ENCODE measurements at places on chromosomes 16 and 17.

- DNase-seq: no peak
These were observed 150.0 kb downstream of the C16orf78 start for GRCh38 chr16:49523435-49524159.

DNA sequence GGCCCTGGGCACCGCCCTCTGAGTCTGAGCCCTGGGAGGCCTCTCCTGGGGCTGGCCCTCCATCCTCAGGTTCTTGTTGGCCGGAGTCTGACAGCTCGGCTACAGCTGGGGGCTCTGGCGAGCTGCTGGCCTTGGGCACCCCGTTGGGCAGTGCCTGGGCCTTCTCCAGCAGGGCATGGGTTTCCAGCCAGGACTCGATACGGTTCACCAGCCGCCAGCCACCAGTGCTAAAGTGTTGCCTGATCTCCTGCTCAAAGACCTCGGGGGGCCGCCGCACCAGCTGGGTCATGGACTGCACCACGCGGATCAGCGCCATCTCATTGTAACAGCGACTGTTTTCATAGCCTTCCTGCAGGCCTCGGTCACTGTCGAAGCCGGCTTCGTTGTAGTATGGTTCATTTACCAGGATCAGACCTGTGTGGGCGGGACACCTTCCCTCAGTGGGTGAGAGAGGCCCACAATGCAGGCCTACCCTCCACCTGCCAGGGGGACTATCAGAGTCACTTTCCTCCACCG, 6.8 kb downstream of the SPHK1 start:
- DNase-seq: no peak

GRCh38 chr17:41301916-41302901, at the start of gene KRTAP29-1:
Gene KRTAP29-1, minus strand, starts transcription at chr17:41302851. Its CDS starts 0 bp downstream, at chr17:41302851.
- no peak for DNase-seq

DNA sequence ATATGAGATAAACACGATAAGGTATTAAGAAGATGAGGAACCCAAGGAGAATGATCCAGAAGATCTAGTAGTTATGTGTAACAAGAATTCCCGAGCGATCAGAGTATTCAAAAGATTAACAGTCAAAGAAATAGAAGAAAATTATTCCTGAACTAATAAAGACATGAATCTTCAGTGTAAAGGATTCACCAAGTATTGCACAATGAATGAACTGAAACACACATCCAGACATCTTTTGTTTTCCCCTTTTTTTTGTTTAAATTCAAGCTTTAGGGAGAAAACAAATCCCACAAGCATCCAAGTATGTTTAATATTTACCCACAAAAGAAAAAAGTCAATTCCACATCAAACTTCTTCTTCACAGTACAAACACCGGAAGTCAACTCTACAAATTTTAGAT, 23.7 kb upstream of the MYOCD start:
- no peak for DNase-seq

DNA sequence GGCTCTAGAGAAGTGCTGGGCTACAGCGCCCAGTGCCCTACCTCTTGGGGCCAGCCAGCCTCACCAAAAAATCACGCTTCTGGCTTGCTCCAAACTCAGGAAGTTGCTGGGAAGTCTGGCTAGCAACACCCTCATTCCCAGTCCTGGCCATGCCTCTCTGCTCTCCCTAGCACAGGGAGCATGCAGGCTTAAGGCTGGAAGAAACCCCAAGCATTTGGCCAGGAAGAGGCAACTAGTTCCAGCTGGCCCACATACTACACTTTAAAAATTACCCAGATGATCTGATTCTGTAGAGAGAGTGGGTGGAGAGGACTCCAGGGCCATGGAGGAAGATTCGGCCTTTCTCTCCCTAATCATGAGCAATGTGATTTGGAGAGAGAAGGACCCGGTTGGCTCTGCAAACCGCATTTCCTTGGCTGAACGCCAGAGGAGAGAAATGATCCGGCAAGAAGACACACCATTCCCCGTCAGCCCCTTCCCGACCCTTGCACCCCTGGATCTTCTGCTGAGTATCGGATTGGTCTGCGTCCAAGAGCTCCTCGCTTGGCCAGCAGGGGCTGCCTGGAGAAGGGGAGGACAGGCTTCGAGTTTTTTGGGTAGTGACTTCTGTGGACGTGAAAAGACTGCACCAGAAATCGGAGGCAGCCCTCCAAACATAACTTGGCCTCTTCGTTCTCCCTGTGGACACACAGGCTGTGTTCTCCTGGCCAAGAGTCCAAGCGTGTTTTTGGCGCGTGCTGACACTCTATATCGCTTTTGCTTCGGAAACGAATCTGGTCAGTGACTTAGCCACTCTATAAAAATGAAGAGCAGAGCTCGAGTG, 406.3 kb downstream of the WWOX start:
- DNase-seq: no peak

DNA sequence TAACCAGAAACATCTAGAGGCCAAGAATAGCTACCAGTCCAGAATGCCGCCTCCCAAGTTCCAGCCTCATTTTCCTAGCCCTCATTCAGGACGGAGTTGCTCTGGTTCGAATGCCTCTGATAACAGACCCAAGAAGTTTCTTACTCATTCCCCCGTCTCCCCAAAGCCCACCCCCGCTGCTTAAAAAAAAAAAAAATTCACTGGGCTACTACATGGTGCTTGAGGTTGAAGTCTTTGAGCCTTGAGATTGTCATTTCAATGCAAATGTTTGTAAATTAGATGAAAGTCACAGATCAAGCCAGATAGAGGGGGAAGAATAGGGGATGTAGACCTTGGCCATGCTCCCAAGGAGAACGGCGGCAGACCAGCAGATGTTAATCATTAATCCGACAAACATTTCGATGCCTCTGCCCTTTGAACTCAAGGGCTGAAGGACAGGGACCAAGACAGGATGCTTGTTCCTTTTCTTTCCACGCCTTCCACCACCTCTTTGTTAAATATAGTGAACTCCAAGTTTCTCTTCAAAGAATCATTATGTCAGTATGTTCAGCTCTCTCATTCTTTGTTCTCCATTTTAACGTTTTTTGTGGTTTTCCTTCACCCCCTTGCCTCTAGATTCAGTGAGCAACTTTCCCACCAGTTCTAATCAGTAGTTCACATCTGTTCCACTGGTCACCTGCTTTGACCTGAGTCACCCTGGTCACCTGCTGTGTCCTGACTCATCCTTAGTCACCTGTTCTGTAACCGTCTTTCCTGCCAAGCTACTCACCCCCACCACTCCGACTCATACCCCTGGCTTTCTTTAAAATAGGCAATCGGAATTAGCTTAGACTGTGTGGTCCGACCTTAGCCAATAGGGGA, 190.3 kb downstream of the CPPED1 start:
- no peak for DNase-seq

GRCh38 chr17:29243792-29244191, 2.9 kb upstream of the CRYBA1 start:
- DNase-seq: no peak

DNA sequence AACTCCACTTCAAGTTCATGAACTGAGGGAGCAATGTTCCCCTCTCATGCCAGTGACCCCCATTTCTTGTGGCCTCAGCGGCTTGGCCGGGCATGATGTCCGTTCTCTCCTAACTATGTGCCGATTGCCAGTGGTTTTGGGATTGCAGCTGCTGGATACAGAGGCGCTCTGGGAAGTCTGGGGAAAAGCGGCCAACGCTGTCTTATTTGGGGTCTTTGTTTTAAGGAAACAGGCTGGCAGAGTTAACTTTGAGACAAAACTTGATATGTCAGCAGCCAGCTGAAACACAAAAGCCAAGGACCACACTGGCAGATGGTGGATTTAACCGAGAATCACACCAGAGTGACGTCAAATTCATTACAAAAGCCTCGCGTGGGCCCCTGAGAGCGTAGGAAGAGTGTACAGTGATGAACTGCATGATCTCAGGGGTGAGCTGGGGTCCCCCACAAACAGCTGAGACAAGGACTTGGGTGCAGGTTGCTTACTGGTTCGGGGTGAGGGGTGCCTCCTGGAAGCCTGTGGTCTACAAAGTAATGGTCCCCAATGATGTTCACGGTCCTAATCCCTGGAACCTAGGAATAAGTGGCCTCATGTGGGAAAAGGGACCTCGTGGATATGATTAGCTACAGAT, 180.4 kb downstream of the IRF8 start:
- no peak for DNase-seq

- no peak for DNase-seq
These were observed 24.1 kb downstream of the USP10 start for GRCh38 chr16:84723906-84724305.

DNA sequence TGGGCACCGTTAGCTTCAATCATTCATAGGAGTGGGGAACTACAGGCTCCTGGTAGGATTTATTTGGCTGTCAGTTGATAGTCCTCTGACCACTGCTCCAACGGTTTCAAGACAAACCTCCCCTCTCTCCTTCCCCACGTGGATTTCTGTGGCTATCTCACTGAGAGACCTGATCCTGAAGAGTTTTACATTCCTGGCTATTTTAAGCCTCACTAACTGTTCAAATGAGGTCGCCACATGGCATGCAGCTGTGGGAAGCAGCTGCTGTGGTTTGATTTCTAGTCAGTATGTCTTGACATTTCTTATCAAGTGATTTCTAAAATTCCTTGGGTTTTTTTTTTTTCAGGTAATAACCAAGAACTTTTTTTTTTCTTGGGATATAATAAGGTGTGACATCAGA, 38.3 kb downstream of the CDK5R1 start:
- DNase-seq: no peak

- no peak for DNase-seq
These were observed 198.4 kb upstream of the C17orf78 start for GRCh38 chr17:37177254-37177870.

DNA sequence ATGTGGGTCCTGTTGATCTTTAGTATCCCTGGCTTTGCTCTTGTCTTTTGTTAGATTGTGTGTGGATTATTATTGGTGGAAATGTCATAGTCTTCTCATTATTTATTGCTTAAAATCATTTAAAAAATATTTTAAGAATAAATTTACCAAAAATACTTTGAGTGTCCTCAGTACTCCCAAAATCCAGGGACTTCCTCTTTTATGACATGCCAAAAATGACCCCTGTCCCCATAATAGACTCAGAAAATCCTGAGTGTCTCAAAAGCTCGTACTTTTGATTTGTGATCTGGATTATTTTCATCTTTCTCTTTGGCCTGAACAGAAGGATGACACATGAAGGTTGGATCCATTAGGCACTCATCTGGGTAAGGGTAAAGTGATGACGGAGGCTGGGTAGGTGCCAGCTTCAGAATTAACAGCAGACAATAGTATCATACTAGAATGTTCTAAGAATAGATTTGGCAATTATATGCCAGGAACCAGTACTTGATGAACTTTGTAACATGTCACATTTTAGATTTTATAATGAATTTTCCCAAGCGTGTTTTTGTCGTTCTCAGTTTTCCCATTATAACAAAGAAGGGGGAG, 602.2 kb upstream of the CDH8 start:
- no peak for DNase-seq

DNA sequence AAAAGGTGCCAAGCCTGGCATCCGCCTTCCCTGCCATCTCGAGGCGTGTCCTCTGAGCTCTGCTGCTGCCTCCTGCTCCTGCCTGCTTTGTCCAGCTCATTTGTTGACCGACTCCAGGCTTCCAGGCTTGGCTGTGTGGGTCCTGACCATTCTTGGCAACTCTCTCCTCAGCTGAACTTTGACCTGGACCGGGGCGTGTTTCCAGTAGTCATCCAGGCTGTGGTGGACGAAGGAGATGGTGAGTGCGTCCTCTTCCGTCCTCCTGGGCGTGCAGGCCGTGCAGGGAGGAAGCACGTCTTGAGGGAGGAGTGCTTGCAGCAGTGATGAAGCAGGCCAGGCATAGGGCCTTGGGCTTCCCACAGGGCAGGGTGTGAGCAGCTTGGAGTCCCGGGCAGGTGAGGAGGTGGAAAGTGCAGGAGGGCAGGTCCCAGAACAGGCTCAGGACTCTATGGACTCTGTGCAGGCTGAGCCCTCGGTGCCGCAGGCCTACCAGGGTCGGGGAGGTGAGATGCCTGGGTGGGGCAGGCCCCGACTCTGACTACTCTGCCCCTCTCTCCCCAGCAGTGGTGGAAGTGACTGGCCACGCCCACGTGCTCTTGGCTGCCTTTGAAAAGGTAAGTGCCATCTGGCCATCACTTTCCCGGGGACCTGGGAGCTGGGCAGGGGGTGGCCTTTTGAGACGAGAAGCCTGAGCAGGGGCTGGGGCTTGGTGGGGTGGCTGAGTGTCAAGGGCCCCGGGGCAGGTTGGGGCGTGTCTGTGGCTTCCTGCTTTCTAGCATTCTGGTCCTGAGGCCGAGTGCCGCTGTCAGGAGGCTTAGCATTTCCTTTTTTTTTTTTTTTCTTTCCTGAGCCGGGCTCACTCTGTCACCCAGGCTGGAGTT, 28.6 kb upstream of the NUDT16L1 start:
- no peak for DNase-seq

DNA sequence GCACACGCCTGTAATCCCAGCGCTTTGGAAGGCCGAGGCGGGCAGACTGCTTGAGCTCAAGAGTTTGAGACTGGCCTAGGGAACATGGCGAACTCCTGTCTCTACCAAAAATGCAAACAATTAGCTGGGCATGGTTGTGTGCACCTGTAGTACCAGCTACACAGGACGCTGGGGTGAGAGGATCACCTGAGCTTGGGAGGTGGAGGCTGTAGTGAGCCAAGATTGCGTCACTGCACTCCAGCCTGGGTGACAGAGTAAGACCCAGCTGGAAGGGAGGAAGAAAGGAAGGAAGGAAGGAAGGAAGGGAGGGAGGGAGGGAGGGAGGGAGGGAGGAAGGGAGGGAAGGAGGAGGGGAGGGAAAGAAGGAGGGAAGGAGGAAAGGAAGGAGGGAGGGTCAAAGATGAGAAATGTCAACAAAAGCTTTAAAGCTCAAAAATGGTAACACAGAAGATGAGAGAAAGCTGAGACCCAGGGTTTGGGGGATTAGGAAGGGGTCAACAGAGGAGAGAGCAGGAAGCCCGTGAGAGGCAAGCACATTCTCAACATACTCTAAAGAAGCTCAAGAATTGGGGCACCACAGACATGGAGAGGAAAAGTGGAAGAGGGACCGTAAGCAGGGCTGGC, 5.0 kb upstream of the KRT19 start:
- no peak for DNase-seq

DNA sequence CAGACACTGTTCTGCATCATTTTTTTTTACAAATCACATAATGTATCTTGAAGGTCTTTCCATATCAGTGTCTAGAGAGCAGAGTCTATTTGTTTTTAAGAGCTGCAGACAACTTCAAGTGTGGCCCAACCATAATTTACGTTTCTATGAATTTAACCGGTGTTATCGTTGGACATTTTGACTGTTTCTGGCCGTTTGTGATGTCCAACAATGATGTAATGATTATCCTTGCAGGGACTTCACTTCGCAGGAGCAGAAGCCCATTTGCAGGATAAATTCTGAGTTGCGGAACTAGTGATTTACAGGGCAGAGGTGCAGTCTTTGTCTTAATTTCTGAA, 26.9 kb upstream of the HLF start:
- no peak for DNase-seq

GRCh38 chr17:1470071-1470754, 14.2 kb upstream of the CRK start:
- no peak for DNase-seq
